ENCODE measurements at places on chromosomes 5 and 9.

GRCh38 chr9:130954317-130954716 is 15.3 kb upstream of the FIBCD1 start:
- no peak for DNase-seq

GRCh38 chr5:120677481-120677880 is 213.4 kb downstream of the PRR16 start:
- no peak for DNase-seq

DNA sequence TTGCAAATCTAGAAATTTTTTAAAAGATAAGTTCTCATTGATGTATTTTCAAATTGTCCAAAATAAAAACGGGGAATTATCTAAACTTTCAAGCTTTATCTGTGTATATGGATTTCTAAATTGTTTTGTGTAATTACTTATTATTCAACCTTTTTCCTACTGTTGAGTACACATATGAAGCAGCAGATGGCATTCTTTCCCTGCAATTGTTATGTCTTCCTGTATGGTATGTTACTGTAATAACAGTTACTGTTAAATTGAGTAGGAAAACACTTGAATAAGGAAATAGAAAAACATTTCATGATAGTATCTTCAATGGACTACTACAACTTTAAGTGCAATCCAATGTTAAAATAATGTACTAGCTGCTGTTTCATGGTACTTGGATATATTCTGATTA is 124.8 kb downstream of the RANBP17 start:
- DNase-seq = peak; percentile 20

DNA sequence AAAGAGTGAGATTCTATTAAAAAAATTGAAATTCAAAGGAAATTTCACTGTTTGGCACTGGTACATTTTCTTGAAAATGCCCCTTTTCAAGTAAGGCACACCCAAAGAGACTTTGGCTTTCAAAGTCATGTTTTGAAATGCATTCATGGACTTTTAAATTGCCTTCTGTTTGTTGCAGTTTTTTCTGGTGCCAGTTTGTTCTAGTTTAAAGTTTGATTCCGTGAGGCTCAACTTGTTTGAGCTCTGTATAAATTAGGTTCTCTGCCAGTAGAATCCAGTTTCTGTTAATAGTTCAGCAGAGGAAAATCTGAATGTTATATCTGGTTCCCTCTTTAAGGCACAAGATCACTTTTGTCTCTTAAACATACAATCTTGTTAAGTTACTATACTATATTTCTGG is 16.4 kb downstream of the ATP6V0E1 start:
- no peak for DNase-seq

- DNase-seq = no peak
Measured at GRCh38 chr5:68452286-68452685, 236.7 kb downstream of the PIK3R1 start.

DNA sequence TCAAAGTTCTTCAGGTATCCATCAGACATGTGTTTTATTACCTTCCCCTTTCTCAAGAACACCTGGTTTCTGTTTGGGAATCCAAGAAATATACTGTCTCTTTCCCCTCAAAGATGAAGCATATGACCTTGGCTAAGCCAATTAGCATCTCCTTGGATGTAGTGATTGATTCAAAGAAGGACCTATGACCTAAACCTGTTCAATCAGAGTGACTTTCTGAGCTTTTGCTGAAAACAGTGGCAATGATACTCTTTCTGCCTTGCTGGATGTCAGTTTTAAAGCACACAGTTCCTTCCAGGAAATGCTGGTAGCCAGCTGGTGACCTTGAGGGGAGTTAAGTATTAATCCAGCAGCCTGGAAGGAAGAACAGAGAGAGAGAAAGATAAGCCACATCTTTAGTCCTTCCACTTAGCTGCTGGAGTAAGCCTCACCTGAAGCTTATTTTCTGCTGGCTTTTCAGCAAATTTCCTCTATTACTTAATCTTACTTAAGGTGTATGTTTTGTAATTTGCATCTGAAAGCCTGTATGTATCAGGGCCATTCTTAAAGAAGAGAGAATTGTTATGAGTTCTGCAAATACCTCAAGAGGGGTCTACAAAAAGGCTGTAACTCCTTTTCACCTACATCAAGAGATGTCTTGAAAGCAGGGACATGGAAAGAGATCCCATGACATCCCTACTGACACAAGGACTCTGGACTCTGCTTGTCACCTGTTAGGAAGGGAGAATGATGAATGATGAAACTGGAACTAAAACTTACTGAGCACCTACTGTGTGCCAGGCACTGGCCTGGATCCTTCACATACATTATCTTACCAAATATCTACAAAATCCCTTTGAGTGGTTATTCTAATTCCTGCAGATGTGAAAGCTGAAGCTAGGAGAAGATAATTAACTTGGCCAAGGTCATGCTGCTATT is 35.2 kb upstream of the PIK3R1 start:
- no peak for DNase-seq

GRCh38 chr9:70043689-70044489 is at the start of gene MAMDC2:
MAMDC2 (plus strand) TSS chr9:70043848; CDS start chr9:70044198, 350 bp downstream.
- DNase-seq = no peak

GRCh38 chr5:172646716-172647285 is 5.7 kb downstream of the NEURL1B start:
- no peak for DNase-seq

GRCh38 chr5:116892993-116893392 is 318.4 kb upstream of the SEMA6A start:
- DNase-seq = no peak

DNA sequence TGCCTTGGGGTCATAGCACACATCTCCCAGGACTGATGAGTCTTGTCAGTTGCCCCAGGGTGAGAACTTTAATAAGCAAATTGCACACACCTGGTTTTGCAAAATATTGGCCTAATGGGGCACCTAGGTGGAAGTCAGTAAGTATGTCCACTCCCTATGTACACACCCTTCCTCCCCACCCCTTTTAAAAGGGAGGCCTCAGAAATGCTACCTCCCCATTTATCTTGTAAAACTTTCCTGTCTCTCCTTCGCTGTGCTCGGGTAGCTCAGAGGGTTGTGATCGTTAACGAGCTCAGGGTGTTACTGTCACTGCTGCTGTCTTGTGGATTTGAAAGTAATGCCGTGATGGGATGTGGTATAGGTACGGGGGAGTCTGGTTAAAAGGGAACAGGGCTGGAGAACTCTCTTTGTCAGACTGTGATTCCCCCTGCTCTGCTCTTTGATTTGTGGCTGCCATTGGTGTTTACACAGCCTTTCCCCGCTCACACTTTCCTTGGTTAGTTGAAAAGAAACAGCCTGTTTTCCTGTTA is 26.2 kb downstream of the ZNF462 start:
- DNase-seq = peak; percentile 42

DNA sequence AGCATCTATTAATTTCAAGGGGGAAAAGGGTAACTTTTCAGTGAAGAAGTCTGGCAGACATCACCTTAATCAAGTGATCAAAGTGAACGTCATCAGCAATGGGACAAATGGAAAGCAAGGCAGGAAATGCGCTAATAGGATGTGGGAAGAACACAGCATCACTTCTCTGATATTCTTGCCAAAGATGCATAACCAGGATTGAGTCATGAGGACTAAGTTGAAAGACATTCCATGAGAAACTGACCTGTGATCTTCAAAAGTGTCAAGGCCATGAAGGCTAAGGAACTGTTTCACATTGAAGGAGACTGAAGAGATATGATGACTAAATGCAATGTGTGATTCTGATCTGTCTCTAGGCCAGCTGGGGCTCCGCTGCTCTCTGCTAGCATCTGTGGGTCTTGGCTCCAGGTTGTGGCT is 92.9 kb downstream of the NDFIP1 start:
- no peak for DNase-seq

DNA sequence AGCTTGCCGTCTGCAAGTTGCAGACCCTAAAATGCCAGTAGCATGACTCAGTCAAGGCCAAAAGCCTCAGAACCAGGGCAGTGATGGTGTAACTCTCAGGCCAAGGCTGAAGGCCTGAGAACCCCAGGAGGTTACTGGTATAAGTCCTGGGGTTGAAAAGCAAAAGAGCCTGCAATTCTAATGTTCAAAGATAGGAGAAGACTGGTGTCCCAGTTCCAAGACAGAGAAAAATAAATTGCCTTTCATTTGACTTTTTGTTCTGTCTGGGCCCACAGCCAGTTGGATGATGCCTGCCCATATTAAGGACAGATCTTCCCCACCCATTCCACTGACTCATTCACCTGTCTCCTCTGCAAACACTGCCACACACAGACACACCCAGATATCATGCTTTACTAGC is 673.2 kb downstream of the CDH18 start:
- DNase-seq = peak; percentile 82

DNA sequence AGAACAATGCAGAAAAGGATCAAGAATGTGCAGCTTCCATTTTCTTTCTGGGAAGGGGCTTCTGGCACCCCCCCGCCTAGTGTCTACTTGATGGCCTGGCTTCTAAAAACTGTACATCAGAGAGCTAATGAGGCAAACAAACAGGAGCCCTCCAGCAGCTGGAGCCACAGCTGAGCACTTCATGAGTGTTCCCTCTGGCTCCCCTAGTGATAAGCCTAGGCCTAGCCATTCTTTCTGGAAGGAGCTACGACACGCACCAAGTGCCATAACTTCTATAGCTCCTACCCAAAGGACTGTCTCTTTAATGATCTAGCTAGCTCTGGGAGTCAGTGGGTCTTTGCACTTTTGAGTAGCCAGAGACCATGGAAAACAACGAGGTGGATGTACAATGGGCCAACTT is 66.1 kb downstream of the DNAH5 start:
- no peak for DNase-seq

DNA sequence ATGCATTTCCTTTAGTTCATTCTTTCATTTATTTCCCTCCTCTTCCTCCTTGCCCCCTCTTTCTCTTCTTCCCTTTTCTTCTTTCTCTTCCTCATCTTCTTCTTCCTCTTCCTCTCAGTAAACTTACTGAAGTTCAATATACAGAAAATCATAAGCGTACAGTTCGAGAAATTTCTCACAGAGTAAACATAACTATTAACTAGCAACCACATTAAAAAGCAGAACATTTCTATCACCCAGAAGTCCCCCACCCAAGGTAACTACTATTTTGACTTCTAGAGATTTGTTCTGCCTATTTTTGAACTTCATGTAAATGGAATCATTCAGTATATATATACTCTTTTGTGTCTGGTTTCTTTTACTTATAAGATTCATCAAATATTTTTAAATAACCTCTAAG is 48.2 kb downstream of the TNFAIP8 start:
- no peak for DNase-seq

DNA sequence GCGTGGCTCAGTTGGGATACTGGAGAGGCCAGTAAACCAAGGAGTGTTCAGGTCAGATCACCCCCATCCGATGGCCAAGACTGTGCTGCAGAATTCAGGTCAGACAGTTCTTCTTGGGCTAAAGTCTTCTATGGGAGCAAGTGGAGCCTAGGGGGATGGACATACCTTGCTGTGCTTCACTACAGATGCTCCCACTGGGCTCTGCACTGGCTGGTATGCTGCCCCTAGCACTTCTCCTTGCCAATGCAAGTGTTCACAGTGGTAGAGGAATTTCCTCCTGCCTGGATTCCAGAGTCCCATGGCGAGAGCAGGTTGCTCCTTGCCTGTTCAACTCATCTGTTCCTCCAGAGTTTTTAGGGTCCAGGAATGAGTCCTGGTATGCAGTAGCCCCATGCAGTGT is 134.2 kb upstream of the EDIL3 start:
- DNase-seq = no peak

DNA sequence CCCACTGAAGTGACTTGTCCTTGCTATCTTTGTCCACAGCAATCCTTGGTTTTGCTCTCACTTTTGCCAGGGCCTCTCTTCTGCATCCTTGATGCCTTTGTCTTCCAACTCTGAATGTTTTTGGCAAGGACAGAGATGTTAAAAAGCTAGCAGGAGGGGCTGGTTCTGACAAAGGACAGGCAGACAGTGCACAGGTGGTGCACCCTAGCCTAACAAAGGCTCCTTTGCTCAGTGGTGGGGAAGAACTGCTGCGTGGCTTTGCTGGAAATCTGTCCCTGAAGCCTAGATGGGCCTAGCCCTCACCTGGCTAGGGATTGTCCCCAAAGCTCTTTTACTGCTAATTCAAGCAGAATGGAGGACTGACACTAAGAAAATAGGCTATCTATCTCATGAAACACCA is 233.5 kb downstream of the MAN2A1 start:
- no peak for DNase-seq

DNA sequence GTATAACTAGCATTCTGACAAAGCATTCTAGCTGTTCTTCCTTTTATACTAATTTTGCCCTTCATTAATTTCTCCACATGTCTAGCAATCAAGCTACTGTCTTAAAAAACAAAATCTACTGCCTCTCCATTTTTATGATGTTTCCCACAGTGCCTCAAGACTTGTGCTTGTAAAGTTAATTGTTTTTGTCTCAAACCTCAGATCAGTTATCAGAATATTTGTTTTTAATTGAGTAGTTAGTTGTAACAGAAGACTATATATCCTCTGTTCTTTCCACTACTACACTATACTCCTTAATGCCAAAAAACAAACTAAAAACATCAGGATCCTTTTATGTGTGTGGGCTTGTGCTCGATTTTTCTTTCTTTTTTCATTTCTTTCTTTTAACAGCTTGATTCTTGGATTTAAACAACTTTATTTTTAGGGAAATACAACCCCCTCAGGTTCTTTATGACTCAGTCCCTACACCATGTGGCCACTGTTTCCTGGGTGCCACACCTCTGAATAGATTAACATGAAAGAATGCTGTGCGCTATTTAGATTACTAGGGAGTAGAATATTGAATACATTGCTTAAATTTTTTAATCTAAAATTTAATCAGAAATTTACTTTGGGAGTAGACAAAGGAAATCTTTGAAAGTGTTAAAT is 1.2 kb downstream of the ASPN start:
- peak; percentile 63 for DNase-seq

DNA sequence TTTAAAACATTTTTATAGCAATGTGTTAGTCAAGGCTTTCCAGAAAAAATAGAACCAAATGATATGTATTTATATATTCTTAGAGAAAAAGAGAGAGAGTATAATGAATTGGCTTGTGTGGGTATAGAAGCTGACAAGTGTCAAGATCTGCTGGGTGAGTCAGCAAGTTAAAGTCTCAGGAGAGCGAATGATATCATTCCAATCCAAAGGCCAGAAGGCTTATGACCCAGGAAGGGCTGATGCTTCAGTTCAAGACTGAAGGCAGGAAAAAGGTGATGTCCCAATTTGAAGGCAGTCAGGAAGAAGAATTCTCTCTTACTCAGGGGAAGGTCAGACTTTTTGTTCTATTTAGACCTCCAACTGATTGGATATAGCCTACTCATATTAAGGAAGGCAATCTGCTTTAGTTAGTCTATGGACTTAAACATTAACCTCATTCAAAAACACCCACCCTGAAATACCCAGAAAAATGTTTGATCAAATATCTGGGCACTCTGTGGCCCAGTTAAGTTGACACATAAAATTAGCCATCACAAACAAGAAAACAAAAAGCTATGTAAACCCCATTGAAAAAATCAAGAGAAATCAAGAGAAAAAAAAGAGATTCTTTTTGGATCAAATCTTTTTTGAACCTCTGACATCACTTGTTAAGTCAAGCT is 189.6 kb downstream of the PIK3R1 start:
- DNase-seq = peak; percentile 43

- no peak for DNase-seq
Measured at GRCh38 chr5:108521011-108521700, 139.3 kb upstream of the FBXL17 start.

Measured in LoVo (cell line).